ENCODE measurements at places on chromosomes 4 and X.

DNA sequence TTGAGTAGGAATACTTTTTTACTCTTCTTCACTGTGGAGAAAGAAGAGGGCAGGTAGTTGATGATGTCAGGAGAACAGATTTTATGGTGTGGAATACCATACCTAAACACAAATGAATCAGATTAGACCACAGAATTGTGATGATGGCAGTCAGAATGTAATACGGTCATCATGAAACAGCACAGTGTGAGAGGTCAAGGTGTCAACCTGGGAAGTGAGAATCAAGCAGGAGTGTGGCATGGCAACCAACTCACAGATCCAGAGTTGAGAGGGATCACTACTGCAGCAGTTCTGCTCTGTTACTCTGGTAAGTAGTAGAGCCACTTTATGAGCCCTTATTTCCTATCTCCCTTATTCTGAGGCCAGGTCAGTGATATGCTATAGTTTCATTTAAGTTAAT, 27.7 kb downstream of the METTL14 start:
- no peak for DNase-seq

DNA sequence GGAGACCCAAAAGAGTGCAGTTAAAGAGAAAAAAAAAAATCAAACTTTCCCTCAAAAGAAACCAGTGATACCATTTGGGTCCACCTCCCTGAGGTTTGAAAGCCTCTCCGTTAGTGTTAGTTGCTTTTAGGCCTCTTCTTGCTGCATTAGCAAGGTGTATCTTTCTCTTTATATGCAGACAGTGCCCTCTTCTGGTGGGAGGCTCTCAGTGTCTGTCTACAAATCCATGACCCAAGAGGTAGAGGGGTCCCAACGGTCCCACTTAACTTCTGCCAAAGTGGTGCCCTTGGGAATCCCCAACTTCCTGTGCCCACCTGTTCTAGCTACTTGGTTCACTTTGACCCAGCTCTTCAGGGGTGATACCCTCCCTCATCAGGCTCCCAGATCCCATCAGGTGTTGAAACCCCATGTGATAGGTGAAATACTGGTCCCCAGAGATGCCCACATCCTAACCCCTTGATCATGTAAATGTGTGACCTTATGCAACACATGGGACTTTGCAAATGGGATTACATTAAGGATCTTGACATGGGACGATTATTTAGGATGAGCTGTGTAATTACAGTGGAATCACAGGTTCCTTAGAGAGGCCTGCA, 63.7 kb upstream of the CD99 start:
- no peak for DNase-seq

- DNase-seq, result no peak
Measured at GRCh38 chrX:19729761-19730160, 157.6 kb downstream of the SH3KBP1 start.

- no peak for DNase-seq
Measured at GRCh38 chrX:151537572-151537971, 25.9 kb upstream of the PASD1 start.
